ENCODE measurements at places on chromosomes 3 and 15.

GRCh38 chr3:14411166-14411526, 8.7 kb downstream of the SLC6A6 start:
- no peak for DNase-seq

DNA sequence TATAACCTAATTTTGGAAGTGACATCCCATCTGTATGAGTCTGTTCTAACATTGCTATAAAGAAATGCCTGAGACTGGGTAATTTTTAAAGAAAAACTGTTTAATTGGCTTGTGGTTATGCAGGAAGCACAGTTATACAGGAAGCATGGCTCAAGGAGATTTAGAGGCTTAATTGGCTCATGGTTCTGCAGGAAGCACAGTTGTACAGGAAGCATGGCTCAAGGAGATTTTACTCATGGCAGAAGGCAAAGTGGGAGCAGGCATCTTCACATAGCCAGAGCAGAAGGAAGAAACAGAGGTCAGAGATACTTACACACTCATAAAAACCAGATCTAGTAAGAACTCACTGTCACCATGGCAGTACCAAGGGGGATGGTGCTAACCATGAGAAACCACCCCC, 193.1 kb upstream of the ADAMTS9 start:
- DNase-seq, result no peak

DNA sequence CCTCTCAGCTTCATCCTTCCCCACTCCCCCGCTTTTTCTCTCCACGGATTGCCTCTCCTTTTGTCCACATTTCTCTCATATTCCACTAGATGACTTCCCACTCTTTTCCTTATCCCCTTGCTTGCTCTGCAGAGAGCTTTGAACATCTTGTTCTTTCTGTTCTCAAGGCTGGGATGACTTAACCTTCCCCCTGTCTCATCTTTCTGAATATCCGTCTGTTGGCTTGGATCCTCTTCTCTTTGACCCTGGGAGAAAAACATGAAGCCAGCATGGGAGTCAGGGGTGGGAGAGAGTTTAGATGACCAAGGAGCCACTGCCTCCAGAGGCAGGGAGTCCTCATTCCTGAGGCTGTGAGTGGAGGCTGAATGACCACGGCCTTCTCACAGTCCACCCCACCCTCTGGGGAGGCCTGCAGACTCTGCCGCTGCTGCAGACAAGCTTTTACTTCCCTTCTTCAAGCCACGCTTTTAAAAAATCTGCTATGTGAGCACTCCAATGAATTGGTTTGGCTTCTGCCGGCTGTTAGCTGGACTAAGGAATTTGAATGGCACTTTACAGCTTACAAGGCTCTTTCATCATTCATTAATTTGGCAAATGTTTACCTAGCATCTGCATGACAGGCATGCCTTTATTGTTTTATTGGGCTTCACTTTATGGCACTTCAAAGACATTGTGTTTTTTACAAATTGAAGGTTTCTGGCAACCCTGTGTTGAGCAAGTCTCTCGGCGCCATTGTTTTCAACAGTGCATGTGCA, 111.6 kb upstream of the SLC6A6 start:
- no peak for DNase-seq

GRCh38 chr15:59841036-59841435, 151.9 kb upstream of the BNIP2 start:
- DNase-seq, result no peak
